ENCODE measurements at places on chromosomes 3 and 15. TPM values are rescaled to one million over a fixed set of nuclear protein-coding genes. Genes with fewer than 3 reads are reported as not detected.
A peak's percentile ranks its signal among the peaks of the same experiment; 100 is the strongest.

The TM6SF1 gene
- total RNA-seq, result 22.9 TPM

The GABRB3 gene
- total RNA-seq, result 0.94 TPM

The GMNC gene
- not detected for total RNA-seq

The PAK6 gene
- total RNA-seq, result 9.0 TPM

The ROBO2 gene
- total RNA-seq, result 4.9 TPM

The LRRN1 gene
- 1.9 TPM for total RNA-seq

The LDHAL6B gene
- total RNA-seq, result not detected

- H3K27me3 ChIP-seq, result no peaks in the 10 kb centered on the region
- DNase-seq, result no peak
- no peak overlapping the region for H3K4me3 ChIP-seq
- H3K36me3 ChIP-seq, result peaks cover 16% of the 10 kb centered on the region
- peak overlapping the region; percentile 44 for H3K27ac ChIP-seq
- H3K4me1 ChIP-seq, result peaks cover 42% of the 10 kb centered on the region
Measured at GRCh38 chr15:67178569-67179210, 75.8 kb downstream of the AAGAB start.

DNA sequence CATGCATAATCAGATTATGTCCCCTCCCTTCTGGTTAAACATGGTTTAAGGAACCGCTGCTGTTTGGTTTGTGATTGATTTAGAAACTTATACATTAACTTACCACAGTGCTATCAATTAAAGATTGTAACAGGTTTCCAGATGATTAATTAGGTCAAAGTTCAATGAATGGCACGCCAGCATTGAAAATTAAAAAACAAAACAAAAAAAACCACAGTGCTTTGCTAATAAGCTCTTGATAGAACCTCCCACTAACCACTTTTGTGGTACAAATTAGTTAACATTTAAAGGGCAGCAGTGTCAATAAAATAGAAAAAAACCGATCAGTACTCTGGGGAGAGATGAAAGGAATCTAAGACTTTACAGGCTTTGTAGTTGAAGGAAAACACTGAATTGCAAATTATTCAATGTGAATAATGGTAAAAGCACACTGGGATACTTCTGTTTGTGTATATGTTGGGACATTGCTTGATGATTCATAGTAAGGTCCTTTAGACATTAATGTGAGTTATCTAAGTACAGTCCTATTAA, 7.6 kb upstream of the C3orf38 start:
- H3K27me3 ChIP-seq, result no peaks in the 10 kb centered on the region
- no peak overlapping the region for H3K4me3 ChIP-seq
- no peaks in the 10 kb centered on the region for H3K36me3 ChIP-seq
- H3K4me1 ChIP-seq, result no peaks in the 10 kb centered on the region
- H3K27ac ChIP-seq, result no peak overlapping the region

DNA sequence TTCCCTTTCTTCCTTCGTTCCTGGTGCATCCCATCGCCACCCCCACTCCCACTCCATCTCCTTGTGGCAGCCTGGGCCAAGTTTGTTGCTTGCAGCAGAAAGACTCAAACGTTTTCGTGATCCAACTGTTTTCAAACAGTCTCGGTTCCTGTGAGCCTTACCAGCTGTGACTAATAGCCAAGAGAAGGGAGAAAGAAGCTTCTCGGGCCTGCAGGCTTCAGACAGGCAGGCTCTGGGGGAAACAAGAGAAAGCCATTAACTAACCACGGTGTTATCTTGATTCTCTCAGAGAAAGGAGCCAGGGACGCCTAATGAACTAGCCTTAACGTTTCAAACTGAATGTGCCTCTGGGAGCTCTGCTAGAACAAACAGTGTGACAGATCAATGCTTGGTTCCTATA, 742.0 kb downstream of the NR2F2 start:
- no peaks in the 10 kb centered on the region for H3K27me3 ChIP-seq
- H3K4me1 ChIP-seq, result no peaks in the 10 kb centered on the region
- H3K27ac ChIP-seq, result no peak overlapping the region
- no peaks in the 10 kb centered on the region for H3K36me3 ChIP-seq
- H3K4me3 ChIP-seq, result no peak overlapping the region

DNA sequence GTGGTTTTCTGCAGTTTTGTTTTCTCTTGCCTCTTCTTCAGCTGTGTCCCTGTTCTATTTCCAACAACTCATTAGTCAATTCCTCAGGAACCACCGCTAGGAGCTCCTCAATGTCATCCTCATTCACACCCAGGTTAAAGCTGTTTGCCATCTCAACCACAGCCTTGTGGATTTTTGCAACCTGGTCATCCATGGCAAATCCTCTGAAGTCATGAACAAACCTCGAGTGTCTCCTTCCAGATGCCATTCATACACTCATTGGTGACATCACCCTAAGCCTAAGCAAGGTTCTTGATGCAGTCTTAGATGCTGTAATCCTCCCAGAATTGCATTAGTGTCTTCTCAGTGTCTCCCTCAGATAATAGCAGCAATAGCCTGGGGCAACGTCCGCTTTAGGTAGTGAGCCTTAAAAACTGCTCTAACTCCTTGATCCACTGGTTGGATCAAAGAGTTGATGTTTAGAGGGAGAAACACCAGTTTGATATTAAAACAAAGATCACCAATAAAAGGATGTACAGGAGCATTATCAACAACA, 31.5 kb upstream of the ZNF502 start:
- H3K4me3 ChIP-seq, result no peak overlapping the region
- DNase-seq, result no peak
- H3K36me3 ChIP-seq, result no peaks in the 10 kb centered on the region
- peaks cover 6% of the 10 kb centered on the region for H3K4me1 ChIP-seq
- peaks cover 13% of the 10 kb centered on the region for H3K27me3 ChIP-seq
- H3K27ac ChIP-seq, result no peak overlapping the region

DNA sequence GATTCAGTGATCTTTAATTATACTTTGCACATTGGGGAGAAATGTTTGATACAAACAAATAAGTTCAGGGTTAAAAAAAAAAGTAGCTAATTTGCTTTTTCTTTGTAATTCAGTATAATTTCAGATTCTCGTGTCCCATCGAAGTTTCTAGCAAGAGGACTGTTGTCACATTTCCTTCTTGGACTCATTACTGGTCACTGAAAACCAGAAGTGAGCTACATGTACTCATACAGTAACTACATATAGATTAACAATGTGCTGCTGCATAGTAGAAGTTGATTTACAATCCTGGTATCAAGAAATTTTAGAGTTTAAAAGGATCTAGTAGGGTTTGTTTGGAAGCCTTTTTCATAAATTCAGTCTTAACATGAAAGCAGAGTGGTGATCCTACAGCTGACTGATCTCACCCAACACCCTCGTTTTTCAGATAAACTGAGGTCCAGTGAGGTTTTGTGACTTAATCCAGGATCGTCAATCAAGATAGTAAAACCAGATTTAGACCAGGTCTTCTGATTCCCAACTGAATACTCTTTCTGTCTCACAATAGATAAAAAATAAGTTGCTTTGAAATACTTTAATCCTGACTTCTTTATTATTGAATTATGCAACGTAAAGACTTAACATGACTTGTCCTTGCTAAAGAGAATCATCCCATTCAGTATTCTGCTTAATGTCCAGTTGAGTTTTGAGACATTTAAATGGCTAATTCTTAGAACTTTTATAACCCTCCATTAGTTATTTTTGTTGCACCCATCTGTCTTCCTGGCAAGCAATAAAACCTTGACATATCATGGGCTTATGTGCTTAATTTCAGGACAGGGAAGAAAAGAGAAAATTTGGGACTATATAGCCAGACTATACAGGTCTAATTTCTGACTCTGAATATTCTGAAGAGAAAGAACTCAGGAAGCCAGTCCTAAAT, 2.8 kb downstream of the SEC62 start:
- DNase-seq, result no peak
- H3K27ac ChIP-seq, result no peak overlapping the region
- H3K27me3 ChIP-seq, result no peaks in the 10 kb centered on the region
- H3K4me3 ChIP-seq, result no peak overlapping the region
- H3K36me3 ChIP-seq, result no peaks in the 10 kb centered on the region

- no peaks in the 10 kb centered on the region for H3K36me3 ChIP-seq
- peaks cover 11% of the 10 kb centered on the region for H3K27me3 ChIP-seq
- no peak overlapping the region for H3K4me3 ChIP-seq
Measured at GRCh38 chr15:74733269-74733668, 7.9 kb upstream of the CYP1A1 start.

- H3K36me3 ChIP-seq, result no peaks in the 10 kb centered on the region
- peak within 1 kb of the TSS; percentile 48 for H3K4me3 ChIP-seq
- H3K27me3 ChIP-seq, result peaks cover 7% of the 10 kb centered on the region
- peaks cover 10% of the 10 kb centered on the region for H3K4me1 ChIP-seq
- no peak for DNase-seq
Measured at GRCh38 chr3:11154036-11154952, at the start of gene HRH1. TSS of gene HRH1 (plus strand) at chr3:11154493. CDS start at chr3:11259038, 104,545 bp downstream.

- H3K27me3 ChIP-seq, result no peaks in the 10 kb centered on the region
- H3K27ac ChIP-seq, result no peak overlapping the region
- no peaks in the 10 kb centered on the region for H3K4me1 ChIP-seq
- DNase-seq, result no peak
- no peaks in the 10 kb centered on the region for H3K36me3 ChIP-seq
Measured at GRCh38 chr15:60729850-60730458, 251.0 kb upstream of the ICE2 start.

GRCh38 chr3:61591300-61591699, 29.9 kb downstream of the PTPRG start:
- H3K4me3 ChIP-seq, result no peak overlapping the region
- no peaks in the 10 kb centered on the region for H3K36me3 ChIP-seq
- H3K27ac ChIP-seq, result no peak overlapping the region
- H3K4me1 ChIP-seq, result no peaks in the 10 kb centered on the region

DNA sequence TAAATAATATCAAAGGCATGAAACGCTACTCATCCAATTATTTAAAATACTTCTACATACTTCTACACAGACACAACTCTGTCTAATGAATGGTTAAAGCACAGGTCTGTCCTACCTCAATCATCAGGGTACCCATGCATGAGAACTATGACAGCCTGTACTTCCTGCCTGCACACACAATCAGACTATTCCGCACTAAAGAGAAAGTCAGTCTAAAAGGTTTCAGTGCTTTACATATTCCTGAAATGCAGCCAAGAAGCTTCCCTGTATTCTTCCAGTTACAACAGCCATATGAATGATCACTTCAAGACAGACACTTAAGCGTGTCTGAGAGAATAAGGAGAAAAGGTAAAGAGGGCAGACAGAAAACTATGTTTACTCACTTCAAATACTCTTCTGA, 58.8 kb downstream of the TUBGCP4 start:
- H3K4me3 ChIP-seq, result no peak overlapping the region
- H3K4me1 ChIP-seq, result no peaks in the 10 kb centered on the region
- no peak overlapping the region for H3K27ac ChIP-seq
- no peak for DNase-seq

GRCh38 chr3:196707566-196707965, 4.5 kb downstream of the CEP19 start:
- H3K27me3 ChIP-seq, result no peaks in the 10 kb centered on the region
- no peaks in the 10 kb centered on the region for H3K4me1 ChIP-seq
- H3K4me3 ChIP-seq, result no peak overlapping the region
- no peaks in the 10 kb centered on the region for H3K36me3 ChIP-seq
- no peak overlapping the region for H3K27ac ChIP-seq

- no peaks in the 10 kb centered on the region for H3K27me3 ChIP-seq
- peak; percentile 61 for DNase-seq
- peak overlapping the region; percentile 95 for H3K27ac ChIP-seq
- H3K4me1 ChIP-seq, result peaks cover 71% of the 10 kb centered on the region
- H3K4me3 ChIP-seq, result peak overlapping the region; percentile 8
Measured at GRCh38 chr15:60390871-60391501, 6.8 kb downstream of the ANXA2 start.

GRCh38 chr15:75025107-75025506, 1.7 kb downstream of the PPCDC start:
- H3K4me3 ChIP-seq, result no peak overlapping the region
- peaks cover 24% of the 10 kb centered on the region for H3K4me1 ChIP-seq
- no peaks in the 10 kb centered on the region for H3K27me3 ChIP-seq
- peak overlapping the region; percentile 28 for H3K27ac ChIP-seq
